ENCODE measurements at places on chromosomes 16 and 17.
A peak's percentile ranks its signal among the peaks of the same experiment; 100 is the strongest.

GRCh38 chr17:78704594-78704993, 77.5 kb downstream of the CYTH1 start:
- no peak for DNase-seq

DNA sequence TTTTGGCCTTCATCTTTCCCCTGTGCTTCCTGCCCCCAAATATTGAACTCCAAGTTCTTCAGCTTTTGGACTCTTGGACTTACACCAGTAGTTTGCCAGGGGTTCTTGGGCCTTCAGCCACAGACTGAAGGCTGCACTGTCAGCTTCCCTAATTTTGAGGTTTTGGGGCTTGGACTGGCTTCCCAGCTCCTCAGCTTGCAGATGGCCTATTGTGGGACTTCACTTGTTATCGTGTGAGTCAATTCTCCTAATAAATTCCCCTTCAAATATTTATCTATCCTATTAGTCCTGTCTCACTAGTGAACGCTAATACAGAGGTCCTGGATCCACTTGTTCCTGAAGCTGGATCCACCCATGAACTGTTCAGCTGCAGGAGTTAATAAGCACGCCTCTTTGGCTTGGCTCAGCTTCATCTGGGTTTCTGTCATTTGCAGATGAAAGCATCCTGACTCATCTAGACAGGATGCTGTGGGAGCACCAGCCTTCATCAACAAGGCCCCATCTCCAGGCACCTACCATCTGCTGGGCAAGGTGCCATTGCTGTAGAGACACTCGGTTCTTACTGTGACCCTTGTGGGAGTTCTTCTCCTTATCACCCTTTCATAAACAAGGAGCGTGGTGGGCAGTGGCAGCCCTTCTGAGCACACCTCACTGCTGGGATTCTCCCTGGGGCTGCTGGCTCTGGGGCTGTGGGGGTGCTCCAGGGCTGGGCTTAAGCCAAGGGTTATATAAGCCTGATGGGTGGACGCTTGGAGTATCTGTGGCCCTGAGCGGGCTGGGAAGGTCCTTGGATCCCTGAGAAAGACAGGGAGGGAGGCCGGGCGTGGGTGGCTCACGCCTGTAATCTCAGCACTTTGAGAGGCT, 23.1 kb downstream of the LAT start:
- no peak for DNase-seq

- DNase-seq: no peak
Measured at GRCh38 chr16:28204204-28204603, 7.6 kb downstream of the XPO6 start.

- DNase-seq: no peak
Measured at GRCh38 chr16:287298-287811, 4.4 kb downstream of the PDIA2 start.

- DNase-seq: no peak
Measured at GRCh38 chr16:68644715-68645493, at the start of gene CDH3. Gene CDH3, plus strand, starts transcription at chr16:68645310. Its CDS starts 70 bp downstream, at chr16:68645380.

DNA sequence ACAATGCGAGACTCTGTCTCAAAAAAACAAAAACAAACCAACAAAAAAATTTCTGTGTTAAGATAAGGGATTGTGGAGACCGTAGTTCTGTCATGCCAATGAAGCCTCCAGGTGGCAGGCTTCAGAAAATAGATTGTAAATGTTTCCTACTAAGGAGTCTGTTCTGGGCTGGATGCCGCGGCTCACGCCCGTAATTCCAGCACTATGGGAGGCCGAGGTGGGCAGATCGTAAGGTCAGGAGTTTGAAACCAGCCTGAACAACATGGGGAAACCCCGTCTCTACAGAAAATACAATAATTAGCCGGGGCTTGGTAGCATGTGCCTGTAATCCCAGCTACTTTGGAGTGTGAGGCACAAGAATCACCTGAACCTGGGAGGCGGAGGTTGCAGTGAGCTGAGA, 4.4 kb upstream of the SNX29 start:
- DNase-seq: no peak

GRCh38 chr17:35433075-35433894, 985 bp upstream of the SLFN12 start:
- peak; percentile 91 for DNase-seq

GRCh38 chr16:51556694-51557340, 405.7 kb upstream of the SALL1 start:
- DNase-seq: no peak

DNA sequence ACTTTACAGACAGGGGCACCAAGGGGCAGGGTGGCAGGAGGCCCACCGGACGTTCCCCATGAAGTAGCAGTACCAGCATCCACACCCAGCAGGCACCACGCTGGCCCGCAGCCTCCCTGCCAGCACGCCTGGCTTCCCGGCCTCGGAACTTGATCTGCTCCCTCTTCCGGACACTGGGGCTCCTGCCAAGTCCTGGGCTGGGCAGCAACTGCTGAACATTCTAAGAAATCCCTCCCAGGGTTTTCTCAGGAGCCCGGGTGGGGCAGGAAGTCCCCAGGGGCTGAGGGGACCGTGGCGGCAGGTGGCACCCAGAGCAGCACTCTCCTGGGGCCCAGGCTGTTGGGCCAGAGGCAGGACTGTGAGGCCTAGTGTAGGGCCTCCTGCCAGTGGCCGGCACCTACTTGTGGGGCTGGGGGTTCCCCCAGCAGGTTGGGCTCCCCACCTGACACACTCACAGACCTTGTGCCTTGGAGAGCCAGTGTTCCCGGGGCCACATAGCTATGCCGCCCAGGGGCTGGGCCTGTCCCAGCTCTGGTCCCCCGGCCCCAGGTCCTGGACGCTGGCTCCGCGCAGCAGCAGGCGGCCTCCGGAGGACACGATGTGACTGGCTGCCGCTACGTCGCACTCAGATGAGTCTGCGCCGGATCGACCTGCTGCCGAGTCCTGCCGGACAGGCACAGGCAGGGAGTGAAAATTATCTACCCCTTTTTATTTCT, 86.2 kb upstream of the CBX4 start:
- peak; percentile 82 for DNase-seq

- DNase-seq: peak; percentile 73
Measured at GRCh38 chr16:1953734-1954133, 755 bp downstream of the RPL3L start.

DNA sequence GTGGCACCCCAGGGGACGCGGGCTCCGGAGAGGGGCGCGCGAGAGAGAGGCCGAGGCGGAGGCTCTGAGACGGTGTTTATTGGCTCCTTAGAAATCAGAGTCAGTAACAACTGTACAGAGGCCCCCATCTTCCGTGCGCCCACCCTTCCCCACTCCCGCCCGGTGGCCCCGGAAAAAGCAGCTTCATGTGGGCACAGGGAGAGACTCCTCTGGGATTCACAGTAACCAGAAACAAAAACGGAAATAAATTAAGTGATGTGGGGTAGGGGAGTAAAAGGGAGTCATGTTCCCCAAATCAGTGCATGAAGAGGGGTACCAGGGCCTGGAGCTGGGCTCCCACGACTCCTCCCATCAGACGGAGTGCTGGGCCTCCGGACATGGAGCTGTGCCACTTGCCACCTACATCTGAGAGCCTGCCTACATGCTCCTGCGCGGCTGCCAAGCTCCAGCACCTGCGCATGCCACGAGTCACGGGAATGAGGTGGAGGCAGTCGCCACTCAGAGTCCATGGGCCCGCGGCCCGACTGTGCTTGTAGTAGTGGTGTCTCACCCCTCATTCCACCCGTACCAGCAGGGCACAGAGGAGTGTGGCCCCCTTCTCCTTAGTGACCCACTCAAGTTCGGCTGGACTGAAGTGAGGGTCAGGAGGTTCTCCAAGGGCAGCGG, 543 bp upstream of the GPS2 start:
- DNase-seq: no peak

GRCh38 chr16:57430955-57431354, 16.2 kb downstream of the CIAPIN1 start:
- DNase-seq: no peak

GRCh38 chr17:39517224-39517623, 55.9 kb downstream of the CDK12 start:
- DNase-seq: no peak

GRCh38 chr17:61862105-61862574, 1.2 kb downstream of the BRIP1 start:
- DNase-seq: no peak

DNA sequence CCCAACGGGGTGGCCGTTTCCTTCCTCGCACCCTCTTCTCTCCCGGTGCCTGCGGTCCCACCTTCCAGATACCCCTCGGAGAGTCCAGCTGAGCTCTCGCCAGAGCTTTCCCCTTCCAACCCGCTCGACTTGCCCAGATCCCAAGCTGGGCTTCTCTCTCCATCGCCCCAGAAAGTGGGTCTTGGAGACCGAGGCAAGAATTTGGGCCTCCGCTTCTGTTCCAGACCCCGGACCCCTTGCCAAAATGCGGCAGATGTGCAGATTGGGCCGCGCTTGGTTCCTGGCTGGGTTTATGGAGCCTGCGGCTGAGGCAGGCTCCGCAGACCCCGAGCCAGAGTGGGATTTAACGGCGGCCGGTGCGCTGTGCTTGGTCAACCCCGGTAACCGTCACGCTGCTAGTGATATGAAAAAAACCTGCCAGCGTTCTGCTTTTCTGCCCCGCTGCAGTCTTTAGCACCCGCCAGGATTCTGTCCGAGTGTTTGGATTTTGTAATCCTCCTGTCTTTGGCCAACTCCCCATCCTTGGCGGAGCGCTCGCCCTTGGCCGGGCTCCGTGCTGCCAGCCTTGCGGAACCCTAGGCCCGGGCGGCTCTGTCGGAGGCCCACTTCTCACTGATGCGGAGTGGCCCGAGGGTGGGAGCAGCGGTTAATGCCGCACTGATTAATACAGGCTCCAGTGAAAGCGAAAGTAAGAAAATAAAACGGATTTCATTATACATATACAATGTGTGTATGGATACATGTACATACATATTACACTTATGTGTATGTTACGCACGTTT, 754 bp upstream of the SLFN11 start:
- DNase-seq: peak; percentile 78
